ENCODE measurements at places on chromosomes 6 and 20. TPM values are rescaled to one million over a fixed set of nuclear protein-coding genes. Genes with fewer than 3 reads are reported as not detected.

DNA sequence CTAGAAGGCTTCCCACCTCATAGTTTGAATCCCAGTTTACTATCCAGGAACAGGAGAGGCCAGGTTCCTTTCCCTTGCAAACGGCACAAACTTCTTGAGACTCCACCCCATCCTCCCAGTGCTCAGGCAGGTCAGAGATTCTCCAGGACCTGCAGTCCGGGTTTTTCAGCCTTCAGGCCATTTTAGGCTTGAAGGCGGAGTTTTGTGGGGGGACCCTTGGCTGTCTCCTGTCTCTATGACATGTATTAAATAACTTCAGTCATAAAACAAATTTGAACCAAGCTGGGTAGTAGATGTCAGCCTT is 230.1 kb downstream of the NFATC2 start:
- DNase-seq = no peak

DNA sequence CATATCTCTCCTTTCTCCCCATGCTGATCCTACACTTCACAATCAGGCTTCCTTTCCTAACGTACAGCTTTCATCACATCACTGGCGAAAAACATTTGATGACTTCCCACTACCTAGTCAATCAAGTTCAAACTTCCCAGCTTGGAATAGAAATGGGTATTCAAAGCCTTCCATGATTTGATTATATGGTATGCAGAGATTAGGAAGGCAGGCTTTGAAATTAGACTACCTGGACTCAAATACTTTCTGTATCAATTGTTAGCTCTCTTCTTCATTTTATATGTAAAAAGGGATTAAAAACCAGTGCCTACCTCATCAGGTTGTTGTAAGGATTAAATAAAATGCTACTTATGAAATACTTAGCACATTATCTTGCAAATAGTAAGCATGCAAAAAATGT is 7.7 kb downstream of the NCOA6 start:
- no peak for DNase-seq

GRCh38 chr20:19508449-19508848 is 249.6 kb upstream of the RIN2 start:
- DNase-seq = no peak

The PSORS1C1 gene
- total RNA-seq = 38.8 TPM

The AURKA gene
- 6.0 TPM for total RNA-seq

The VTA1 gene
- 96.7 TPM for total RNA-seq

Data from mammary epithelial cell (primary cell).